ENCODE measurements at places on chromosomes 12 and 14. TPM values are rescaled to one million over a fixed set of nuclear protein-coding genes. Genes with fewer than 3 reads are reported as not detected.

GRCh38 chr12:47139000-47139681 is 59.4 kb upstream of the AMIGO2 start:
- no peak for DNase-seq

Gene SCNN1A
- total RNA-seq = 15.9 TPM

Gene DEPDC4
- total RNA-seq = not detected

DNA sequence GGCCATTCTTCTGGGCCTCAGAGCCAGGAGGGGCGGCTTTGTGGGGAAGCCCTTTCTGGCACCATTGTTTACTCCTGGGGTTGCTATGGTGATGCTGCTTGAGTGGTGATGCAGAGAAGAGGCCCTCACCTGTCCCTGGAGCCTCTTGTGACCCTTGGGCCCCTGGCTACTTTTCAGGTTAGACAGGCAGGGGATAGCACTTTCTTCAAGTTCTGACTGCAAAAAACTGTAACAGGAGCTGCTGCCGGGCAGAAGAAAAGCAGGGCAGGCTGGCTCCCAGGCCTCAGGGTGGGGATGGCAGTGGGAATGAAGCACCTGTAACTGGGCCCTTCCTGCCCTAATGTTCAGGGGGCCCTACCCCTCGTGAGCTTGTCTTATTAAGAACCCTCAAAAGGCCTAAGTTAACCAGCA is at the start of gene TEX52:
Gene TEX52, minus strand, starts transcription at position 19 of the 411 bp plus-strand sequence. Its CDS starts 13 bp downstream, at position 6.
- DNase-seq = no peak

Gene TDRD9
- total RNA-seq = 1.8 TPM

GRCh38 chr14:101175731-101176534 is 272.4 kb upstream of the RTL1 start:
- no peak for DNase-seq

DNA sequence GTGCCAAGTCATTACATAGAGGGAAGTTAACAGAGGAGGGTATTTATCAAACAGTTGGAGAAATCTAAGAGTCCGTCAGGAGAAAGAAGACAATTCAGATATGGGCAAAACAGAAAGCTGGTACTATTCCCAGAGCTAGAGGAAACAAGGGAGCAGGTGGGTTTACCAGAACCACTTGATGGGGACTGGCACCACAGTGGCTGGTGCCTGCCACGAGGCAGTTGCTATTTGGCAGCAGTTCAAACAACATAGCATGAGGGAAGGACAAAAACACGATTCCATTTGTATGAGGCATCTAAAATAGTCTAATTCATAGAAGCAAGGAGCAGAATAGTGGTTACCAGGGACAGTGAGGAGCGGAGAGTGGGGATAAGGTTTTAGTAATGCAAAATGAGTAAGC is 24.6 kb upstream of the KLRD1 start:
- no peak for DNase-seq

DNA sequence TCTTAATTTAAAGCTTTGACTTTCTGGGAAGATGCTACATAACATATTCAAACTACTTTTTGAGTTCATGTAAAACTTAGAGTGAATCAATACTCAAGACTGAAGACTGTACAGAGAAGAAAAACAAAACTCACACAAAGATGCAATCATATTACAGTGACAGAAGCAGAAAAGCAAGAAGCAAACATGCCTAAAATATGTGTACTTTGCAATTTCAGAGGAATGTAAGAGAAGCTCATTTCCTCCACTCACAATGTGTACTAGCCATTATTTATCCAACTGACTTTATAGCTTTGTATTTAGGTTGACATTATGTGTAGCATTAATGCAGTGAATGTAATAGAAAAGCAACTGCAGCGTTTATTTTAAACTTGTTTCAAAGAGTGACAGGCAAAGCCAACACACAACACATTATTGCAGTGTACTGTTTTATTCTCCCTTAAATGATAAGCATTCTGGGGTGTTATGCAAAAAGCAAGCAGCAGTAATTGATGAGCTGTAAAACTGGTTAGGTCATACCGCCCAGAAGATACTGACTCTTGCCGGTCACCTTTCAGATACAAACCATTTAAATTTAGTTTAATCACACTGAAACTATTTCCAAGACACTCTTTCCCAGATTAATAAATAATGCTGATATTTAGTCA is 88.2 kb upstream of the PAWR start:
- DNase-seq = no peak

Gene ING4
- 32.6 TPM for total RNA-seq

DNA sequence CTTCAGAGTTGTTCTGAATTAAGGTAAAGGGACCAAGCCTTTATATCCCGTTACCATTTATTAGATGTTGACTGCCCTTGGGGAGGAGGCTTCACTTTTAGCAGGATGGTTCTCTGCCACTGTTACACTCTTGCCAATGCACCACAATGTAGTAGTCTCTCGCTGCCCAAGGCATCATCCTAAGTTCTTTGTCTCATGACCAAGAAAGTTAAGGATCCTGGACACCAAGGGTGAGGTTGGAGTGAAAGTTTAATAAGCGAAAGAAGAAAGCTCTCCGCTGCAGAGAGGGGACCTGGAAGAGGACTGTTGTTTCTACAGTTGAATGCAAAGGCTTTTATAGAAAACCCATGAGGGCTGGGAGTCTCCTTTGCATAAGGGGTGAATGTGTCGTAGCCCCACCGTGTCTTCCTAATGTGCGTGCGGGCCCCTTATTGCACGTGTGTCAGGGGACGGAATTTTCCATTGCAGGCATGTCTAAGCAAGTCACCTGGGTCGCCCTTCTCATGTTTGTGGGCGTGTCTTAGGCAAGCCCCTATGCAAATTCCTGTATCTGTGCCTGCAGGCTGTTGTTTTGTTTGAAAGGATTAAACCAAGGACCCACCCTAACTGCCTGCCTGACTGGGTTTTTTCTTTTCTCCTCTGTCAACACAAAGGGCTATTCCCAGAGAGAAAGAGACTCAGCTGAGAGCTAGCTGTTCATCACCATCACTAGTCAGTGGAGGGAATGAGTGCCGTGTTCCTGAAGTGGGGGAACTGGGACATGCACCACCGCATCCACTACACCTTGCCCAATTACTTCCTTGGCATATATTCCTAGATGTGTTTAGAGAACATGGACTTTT is 17.6 kb upstream of the RNASE1 start:
- no peak for DNase-seq

GRCh38 chr12:121057794-121058193 is 18.7 kb upstream of the OASL start:
- DNase-seq = no peak

GRCh38 chr14:52861403-52861802 is 70.0 kb upstream of the GNPNAT1 start:
- no peak for DNase-seq

DNA sequence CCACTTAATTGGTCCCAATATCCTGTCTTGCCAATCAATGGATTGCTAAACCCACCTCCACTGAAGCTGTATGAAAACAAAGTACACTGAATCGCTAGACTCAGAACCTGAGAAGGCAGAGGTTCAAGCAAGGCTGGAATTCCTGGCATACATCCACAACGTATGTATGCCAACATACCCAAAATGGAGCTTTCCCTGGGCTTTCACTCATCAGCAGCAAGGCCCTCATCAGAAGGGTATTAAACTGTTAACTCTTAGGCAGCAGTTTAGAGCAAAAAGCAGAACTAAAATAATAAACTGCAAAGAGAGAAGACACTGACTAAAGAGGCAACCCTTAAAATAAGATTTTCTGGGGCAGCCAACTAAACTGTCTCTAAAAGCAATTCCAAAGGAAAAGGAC is 13.6 kb downstream of the MED13L start:
- no peak for DNase-seq

DNA sequence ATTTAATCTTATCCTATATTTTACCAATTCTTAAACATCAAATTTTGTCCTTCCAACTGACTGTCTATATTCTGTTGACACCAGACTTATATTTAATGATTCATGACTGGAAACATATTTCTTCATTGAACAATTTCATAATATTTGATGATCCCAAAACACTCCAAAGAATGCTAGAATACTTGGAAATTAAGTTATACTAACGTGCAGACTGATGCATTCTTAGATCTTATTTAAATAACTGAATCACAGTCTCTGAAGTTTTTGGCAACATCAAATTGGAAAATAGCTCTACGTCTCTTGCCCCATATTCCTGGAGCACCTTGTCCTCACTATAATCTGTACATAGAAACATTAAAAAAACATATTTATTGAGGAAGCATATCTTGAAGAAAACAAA is 127.4 kb downstream of the HMGA2 start:
- DNase-seq = no peak

- DNase-seq = no peak
Observed at GRCh38 chr14:82126006-82126405, 592.4 kb upstream of the SEL1L start.

DNA sequence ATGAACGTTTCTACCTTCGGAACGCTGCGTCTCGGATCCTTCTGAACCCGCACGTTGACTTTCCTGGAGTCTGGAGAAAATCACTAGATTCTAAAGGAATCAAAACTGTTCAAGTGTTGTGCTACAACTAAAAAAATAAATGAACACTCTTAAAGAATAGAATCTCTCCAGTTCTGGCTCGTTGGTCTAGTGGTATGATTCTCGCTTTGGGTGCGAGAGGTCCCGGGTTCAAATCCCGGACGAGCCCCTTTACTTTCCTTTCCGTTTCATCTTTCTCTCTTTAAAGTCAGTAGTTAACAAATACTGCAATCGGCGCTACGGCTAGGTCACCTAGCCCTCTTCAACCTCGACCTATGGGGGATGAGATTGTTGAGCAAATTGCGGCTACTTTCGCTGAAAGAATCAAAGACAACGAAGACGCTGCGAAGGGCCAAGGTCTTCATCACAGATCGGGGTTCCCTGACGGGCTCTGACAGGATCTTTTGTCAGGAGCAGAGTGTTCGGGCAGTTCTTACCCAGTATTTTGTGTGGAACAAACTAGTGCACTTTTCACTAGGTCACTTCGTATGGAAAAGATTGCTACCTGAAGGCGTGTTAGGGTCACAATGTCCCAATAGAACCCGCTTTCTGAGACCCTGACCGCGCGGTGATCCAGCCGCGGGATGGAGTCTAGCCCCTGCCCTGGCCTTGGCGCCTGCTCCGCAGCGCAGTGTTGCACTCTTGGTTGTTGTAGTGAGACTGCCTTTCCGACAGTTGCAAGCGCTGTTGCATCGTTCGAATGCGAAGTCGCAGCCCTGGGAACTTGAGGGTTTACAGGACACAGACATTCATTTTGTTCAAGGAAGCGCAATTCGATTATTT is 8.4 kb downstream of the OR6S1 start:
- no peak for DNase-seq

Gene AGAP2
- 5.7 TPM for total RNA-seq

GRCh38 chr12:82600379-82600778 is 86.3 kb upstream of the TMTC2 start:
- DNase-seq = no peak

DNA sequence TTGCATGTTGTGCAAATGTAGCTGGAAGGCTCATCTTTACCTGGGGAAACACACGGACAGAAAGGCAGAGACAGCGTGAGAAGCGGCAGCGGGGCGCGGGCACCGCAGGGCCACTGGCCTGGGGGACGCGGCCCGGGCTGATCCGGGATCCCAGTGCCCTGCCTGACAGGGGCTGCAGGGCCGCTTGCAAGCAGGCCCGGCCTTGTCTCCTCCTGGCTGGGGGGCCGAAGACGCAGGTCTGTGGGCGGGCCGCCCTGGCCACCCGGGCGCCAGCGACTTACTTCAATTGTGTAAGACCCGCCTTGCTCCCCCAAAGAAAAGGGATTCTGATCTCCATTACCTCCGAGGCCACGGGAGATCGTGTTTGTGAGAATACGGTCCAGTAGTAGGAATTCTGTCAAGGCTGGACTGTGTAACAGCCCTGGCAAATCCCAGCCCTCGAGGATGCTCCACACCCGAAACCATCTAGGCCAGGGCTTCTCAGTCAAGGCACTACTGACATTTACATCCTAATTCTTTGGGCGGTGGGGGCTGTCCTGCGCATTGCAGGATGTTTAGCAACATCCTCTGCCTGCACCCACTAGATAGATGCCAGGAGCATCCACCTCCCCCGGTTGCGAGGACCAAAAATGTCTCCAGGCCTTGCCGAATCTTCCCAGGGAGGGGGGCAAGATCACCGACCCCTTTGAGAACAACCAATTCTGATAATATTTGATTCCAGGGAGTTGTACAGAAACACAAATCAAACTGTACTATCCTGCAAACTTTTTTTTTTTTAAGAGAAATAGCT is 95.6 kb downstream of the BCL11B start:
- DNase-seq = no peak

DNA sequence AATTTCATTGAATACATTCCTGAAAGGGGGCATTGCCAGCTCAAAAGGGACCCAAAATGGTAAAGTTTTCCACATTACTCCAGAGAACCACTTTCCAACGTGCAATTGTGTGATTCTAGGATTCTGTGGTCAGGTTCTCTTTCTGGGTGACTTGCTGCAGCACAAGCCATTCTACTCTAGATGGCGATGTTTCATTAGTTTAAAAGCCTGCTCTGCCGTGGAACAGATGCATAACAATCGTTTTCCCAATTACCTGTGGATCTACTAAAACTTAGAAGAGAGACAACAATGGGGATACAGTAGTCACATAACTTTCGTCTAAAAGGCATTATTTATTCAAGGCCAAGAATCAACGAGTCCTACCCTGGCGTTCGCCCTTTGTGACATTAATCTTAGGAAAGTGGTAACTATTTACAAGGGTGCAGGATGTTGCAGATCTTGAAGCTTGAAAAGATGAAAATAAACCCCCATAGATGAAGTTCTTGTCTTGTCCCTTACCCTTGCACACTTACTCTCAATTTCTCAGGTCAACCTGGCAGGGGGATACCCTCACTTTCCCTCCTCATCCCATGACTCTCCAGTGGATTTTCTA is 400.9 kb downstream of the SNAPC1 start:
- DNase-seq = peak; percentile 14

GRCh38 chr12:26425587-26426260 is 230.4 kb downstream of the SSPN start:
- DNase-seq = no peak

DNA sequence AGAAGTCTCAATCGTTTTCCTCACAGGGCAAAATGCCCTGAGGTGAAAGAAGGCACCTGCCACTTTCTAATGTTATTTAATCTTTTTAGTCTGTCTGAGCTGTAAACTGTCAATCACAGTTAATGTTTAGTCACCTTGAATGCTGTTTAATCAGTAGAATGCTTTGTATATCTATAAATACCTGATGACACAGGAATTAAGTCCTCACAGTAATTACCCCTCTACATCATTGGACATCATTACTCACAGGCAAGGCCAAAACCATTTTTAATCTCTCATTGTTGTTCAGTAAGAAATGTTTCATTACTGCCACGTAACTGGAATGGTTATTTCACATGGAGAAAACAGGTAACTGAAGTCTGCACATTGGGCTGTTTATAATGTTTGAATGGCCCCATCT is 178.8 kb downstream of the EXOC5 start:
- no peak for DNase-seq

All from tibial nerve (tissue), 4 donors.